ENCODE measurements at places on chromosomes 12 and 14.

DNA sequence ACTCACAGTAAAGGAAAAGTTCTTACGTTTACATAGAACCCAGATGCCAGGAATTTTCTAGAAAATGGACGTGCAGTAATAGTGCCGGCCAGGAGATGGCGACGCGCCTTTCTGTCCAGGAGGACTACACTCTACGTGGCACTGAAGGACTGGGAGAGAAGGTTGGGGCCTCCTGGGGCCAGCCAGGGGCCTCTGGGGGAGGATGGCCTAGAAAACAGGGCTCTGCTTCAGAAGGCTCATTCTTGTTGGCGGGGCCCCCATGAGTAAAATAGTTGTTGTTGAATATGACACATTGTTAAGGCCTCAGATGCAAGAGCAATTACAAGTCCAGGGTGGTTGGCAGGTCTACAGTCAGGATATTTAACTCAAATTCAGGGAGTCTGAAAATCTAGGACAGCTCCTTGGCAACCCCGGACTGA, 120.1 kb upstream of the MAX start:
- DNase-seq, result peak; percentile 81

- peak; percentile 91 for DNase-seq
Observed at GRCh38 chr12:124030510-124030909, 57.5 kb downstream of the ZNF664 start.

- DNase-seq, result no peak
Observed at GRCh38 chr12:54024581-54025305, 3.5 kb upstream of the HOXC6 start.

GRCh38 chr12:124947561-124948398, 33.3 kb upstream of the UBC start:
- DNase-seq, result no peak

GRCh38 chr12:11727133-11727664, 77.7 kb downstream of the ETV6 start:
- no peak for DNase-seq

DNA sequence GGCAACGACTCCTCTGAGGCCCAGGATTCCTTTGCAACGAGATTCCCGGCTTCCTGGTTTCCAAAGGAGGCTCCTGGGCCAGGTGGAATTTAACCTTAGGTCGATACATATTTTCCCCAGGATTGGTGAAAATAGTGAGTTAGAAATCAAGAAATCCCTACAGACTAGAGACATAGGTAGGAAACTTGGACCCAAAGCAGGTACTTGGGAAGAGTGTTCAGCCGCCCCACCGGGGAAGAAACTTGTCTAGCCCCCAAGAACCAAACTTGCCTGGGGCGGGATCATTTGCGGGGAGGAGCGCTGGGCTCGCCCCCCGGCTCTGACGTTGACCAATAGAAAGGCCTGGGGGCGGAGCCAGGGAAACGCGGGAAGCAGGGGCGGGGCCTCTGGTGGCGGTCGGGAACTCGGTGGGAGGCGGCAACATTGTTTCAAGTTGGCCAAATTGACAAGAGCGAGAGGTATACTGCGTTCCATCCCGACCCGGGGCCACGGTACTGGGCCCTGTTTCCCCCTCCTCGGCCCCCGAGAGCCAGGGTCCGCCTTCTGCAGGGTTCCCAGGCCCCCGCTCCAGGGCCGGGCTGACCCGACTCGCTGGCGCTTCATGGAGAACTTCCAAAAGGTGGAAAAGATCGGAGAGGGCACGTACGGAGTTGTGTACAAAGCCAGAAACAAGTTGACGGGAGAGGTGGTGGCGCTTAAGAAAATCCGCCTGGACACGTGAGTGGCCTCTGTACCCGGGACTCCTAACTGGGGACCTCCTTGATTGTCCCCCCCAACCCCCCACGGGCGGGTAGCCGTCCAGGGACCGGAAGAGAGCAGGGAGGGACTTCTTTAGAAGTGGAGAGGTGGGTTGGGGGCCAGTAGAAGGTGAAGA, at the start of gene CDK2:
CDK2 (plus strand) TSS at position 423 of the 874 bp plus-strand sequence; CDS start at position 602, 179 bp downstream.
- peak; percentile 73 for DNase-seq

DNA sequence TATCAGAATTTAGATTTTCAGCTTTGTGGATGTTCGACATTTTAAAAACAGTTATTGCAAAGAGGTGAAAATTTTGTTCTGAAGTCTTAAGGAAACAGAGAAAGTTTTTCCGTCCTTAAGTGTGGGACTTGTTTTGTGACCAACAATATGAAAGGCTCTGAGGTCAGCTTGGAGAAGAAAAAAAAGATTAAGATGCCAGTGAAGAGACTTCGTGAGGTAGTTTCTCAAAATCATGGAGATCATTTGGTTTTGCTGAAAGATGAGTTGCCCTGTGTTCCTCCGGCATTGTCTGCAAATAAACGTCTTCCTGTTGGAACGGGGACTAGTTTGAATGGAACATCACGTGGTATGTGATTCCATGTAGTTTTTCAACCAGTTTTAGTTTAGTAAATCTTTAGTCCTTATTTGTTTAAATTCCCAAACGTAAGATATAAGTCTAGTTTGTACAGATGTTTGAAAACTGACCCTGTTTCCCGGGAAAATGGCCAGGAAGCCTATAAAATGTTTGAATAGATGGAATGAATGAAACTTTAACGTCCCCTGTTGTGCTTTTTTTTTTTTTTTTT, 682 bp downstream of the KIAA0586 start:
- DNase-seq, result peak; percentile 67

DNA sequence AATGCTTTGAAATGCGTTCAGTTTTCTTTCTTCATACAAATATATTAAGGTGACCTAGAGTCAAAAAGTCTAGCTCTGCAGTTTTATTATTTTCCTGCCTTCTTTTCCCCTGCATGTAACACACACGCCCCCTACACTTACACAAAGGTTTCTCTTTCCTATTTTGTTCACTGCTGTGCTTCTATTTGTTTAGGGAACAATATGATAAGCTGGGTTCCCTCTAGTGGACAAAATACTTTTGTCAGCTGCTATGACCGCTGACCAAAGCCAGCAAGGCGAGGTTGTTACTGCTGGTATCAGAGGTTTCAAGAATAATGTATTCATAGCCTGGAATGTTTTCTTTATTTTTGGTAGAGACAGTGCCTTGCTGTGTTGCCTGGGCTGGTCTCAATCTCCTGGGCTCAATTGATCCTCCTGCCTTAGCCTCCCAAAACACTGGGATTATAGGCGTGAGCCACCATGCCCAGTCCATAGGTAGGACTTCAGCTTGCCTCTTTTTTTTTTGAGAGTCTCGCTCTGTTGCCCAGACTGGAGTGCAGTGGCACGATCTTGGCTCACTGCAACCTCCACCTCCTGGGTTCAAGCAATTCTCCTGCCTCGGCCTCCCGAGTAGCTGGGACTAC, 33.4 kb downstream of the FNTB start:
- peak; percentile 78 for DNase-seq

GRCh38 chr14:90551733-90552464, 155.1 kb downstream of the CALM1 start:
- DNase-seq, result no peak

DNA sequence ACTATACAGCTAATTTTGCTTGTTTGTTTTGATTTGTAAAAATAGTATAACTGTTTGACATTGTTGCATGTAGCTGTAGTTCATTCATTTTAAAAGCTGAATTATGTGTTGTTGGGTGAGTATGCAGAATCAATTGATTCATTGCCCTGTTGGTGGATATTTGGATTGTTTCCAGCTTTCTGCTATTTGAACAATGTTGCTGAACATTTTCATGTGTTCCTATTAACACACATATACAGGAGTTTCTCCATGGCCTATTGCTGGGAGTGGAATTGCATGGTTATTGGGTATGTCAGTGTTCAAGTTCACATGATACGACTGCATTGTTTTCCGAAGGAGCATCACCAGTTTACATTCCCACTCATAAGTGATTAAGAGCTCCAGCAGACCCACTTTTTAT, 75.3 kb downstream of the SRGAP1 start:
- DNase-seq, result no peak

- peak; percentile 27 for DNase-seq
Observed at GRCh38 chr14:71452987-71453386, 479.2 kb upstream of the RGS6 start.

- no peak for DNase-seq
Observed at GRCh38 chr12:53627919-53628318, 1.7 kb upstream of the ATF7 start.

- DNase-seq, result no peak
Observed at GRCh38 chr12:127411166-127411915, 855.6 kb upstream of the TMEM132C start.

DNA sequence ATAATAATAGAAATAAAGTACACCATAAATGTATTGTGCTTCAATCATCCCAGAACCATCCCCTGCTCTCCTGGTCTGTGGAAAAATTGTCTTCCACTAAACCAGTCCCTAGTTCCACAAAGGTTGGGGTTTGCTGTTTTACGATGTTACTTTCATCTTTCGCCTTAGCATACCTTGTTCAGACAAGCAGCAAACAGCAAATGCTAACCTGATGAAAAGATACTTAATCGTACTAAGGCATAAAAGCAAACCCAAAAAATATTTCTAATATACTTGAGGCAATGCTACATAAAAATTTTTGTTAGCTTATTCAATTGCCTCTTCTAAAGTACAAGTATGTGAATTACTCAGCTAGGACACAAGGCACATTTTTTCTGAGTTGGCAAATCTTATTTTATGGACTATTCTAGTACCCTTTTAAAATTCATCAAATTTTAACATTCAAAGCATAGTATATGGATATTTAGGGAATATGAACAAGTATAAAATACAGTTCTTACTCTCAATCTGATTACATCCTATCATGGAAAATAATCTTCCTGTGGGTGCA, 97.1 kb upstream of the PLEKHG7 start:
- no peak for DNase-seq

- DNase-seq, result peak; percentile 83
Observed at GRCh38 chr12:49491823-49492222, 47.0 kb upstream of the KCNH3 start.

GRCh38 chr14:24693983-24694382, 60.0 kb upstream of the GZMB start:
- DNase-seq, result no peak

GRCh38 chr12:19884021-19884492, 444.8 kb downstream of the AEBP2 start:
- DNase-seq, result peak; percentile 30

DNA sequence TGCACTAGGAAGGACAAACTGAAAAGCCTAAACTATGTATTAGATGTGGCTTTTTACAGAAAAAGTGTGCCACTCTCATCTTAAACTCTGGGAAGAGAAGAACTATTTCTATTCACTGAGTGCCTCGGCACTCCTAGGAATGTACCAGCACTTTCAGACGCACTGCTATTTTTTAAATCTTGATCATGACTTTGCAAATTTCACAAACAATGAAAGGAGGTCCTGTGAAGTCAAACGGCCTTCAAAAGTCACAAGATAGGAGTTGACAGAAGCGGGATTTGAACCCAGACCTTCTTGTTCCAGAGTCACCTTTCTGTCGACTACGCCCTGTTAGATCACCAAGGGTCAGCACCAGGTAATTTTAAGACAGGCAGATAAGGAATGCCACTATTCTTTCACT, 365.4 kb downstream of the VRK1 start:
- no peak for DNase-seq

GRCh38 chr12:54417712-54418440, 1.2 kb downstream of the ITGA5 start:
- no peak for DNase-seq

Data from fibroblast of villous mesenchyme (primary cell).